ENCODE measurements at places on chromosomes 13 and 19.

DNA sequence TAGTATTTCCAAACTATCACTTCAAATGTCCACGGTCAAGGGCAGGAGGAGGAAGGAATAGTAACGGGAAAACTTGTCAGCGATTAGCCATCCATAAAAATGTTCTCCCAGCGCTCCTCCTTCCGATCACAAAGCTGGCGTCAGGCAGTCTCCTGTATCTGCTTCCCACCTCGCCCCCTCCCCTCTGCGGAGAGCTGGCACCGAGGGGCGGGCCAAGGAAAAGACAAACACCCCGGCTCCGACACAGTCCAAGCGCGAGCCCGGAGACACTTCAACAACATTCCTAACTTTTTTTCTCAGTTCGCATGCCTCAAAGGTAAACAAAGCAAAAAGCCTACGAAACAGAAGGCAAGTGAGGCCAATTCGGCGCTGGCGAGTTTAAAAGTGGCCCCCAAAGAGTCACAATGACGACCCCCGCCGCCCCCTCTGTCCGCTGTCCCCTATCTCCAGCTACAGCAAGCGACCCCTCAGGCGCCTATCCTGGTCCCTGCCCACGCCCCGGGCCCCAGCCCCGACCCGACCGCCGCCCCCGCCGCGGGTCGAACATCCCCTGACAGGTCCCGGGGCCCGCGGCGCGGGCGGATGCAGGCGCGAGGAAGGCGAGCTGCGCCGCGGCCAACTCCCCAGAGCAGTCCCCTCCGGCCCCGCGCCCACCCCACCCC, 736 bp downstream of the SMAD9 start:
- ATAC-seq, result peak; percentile 47

GRCh38 chr13:27147530-27148170, 24.0 kb downstream of the USP12 start:
- ATAC-seq, result no peak

DNA sequence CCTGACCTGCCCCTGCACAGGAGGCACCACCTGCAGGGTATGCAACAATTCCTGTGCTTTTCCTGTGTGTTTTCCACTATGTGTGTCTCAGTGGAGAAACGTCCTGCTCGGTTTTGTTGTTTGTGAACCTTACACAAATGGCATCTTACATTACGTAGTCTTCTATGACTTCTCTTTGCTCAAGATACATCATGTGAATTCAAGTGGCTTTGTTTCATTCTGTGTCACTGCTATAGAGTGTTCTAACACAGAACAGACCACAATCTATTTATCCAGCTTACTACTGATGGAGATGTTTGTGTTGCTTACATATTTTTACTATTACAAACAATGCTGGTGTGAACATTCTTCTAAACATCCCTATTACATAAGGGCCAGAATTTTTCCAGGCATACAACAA, 97.7 kb downstream of the ANKRD10 start:
- ATAC-seq, result no peak

DNA sequence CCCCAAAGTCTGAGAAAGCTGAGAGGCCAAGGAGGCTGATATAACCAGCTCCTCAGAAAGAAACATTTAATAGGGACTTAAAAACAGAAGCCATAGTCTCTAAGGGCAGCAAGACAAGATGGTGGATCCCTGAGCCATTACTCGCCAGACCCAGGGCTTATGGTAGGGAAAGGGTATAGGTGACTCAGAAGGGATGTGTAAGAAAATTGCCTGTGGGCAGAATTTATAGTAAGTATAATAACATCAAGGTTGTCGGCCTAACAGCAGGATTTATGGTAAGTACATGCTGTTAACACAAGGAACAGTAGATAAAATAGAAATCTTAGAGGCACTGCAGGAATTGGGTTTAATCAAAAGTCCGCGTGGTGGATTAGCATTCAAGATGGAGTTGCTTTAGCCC, 14.7 kb downstream of the KBTBD6 start:
- ATAC-seq, result no peak

GRCh38 chr19:55252760-55253663, 5.8 kb downstream of the PPP6R1 start:
- no peak for ATAC-seq

GRCh38 chr19:10122045-10122444, 2.3 kb upstream of the EIF3G start:
- no peak for ATAC-seq

DNA sequence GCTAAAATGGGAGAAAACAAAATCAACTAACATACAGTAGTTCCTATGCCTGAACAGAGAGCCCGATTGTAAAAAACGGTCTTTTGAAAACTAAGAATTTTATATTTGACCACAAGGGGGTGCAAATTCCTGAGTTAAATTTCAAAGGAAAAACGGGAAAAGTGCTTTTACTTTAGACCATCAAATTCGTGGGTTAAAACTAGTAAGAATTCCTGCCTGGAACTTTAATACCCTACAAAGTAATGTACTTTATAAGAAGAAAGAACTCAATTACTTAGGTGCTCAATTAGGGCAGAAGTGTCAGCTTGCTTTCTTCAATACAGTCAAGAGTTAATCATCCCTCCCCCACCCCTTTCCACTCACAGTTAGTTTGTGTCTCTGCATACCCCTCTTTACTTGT, 69.8 kb downstream of the KCNRG start:
- no peak for ATAC-seq

- no peak for ATAC-seq
Measured at GRCh38 chr19:54674021-54674617, 11.3 kb downstream of the LILRB4 start.

- ATAC-seq, result no peak
Measured at GRCh38 chr13:60755380-60756163, 358.6 kb downstream of the TDRD3 start.

GRCh38 chr13:29384466-29384865, 211.0 kb downstream of the SLC7A1 start:
- no peak for ATAC-seq

- ATAC-seq, result peak; percentile 39
Measured at GRCh38 chr13:41017159-41017558, 2.0 kb downstream of the ELF1 start.

DNA sequence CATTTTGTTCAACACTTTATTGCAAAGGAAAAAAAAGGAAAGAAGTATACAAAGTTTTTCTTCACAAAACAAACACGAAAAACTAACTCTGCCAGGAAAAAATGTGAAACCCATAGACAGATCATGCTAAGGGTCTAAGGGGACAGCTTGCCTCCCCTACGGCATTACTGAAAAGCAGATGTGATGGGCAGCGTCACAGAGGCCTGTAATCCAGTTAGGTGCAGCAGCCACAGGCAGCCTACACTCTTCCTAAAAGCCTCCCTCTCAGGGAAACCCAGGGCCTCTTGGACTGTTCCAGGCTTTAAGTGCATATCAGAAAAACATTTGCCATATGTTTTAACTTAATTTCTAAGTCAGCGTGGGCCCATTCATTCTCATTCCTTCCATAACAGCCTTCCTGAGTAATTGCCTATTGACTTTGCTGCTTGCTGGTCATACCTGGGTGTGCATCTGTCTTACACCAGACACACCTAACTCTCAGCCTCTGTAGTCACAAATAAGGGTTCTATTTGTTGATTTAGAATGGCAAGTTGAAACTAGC, 135.7 kb upstream of the SERP2 start:
- peak; percentile 86 for ATAC-seq

GRCh38 chr13:27853861-27854260, 61.6 kb downstream of the GSX1 start:
- ATAC-seq, result no peak

DNA sequence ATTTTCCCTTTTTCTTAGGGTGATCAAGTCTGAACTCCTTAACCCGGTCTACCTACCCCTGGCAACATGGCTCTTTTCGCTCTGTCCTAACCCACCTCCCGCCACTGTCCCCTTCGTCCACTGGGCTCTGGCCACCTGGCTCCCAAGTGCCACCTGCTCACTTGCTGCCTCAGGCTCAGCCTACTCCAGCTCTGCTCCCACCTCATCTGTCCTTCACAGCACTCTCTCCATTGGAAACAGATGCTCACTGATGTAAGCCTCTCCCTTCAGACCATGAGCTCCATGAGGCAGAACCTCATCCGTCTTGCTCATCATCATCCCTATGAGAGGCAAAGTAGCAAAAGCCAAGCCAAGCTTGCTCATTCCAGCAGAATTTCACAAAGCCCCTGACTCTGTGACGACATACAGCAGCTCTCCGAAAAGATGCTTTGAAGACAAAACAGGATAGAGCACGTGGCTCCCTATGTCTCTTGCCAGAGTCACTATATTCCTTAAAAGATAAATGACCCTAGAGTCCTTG, 35.3 kb upstream of the AMER2 start:
- no peak for ATAC-seq

DNA sequence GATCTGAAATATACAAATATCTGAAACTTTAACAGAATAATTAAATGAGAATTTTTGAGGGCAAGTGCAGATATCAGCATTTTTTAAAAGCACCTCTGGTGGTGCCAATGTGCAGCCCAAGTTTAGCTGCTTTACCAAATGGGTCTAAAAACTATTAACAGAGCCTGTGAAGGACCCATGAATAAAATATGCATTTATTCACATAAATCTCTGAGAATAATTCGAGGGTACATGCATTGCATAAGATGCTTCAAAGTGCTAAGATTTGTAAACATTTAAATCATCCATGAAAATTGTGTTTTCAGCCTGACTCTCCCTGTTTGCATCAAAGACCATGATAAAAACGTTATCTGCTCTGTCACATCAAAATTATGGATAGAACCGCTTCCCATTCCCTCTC, 47.1 kb upstream of the TNFSF11 start:
- ATAC-seq, result no peak

- no peak for ATAC-seq
Measured at GRCh38 chr13:25347151-25347550, 24.6 kb upstream of the ATP8A2 start.

DNA sequence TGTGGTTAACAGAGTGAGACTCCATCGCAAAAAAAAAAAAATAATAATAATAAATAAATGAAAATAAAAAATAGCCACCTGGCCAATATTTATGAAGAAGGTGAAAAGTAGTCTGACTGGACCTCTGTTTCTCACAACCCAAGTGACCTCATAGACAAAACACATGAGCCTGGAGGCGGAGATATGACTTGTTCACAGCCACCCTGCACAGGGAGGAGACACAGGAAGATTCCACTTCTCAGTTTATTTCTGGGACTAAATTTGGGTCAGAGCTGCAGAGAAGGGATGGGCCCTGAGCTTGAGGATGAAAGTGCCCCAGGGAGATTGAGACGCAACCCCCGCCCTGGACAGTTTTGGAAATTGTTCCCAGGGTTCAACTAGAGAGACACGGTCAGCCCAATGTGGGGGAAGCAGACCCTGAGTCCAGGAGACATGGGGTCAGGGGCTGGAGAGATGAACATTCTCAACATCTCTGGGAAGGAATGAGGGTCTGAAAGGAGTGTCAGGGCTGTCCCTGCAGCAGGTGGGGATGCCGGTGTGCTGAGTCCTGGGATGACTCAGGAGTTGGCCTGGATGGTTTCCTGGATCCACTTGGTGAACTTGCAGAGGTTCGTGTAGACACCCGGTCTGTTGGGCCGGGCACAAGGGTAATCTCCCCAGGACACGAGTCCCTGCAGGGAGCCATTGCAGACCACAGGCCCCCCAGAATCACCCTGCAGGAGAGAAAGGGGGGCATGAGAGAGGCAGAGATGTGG, 9.6 kb downstream of the KLK5 start:
- ATAC-seq, result peak; percentile 78

DNA sequence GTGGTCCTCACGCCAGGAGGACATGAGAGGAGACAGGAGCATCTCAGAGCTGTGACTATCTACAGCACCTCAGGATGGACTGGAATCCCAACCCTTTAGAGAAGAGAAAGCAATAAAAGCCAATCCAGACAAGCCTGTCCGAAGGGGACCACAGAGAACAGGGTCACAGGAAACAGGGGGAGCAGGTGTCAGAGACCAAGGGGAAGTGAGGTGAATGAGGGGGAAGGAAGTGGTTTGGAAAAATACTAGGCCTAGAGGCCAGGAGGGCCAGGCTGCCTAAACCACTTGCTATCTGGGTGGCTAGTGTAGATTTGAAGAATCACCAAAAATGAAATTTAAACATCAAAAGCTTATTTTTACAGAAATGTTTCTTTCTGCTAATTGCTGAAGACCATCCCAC, 16.2 kb downstream of the TMTC4 start:
- ATAC-seq, result no peak

GRCh38 chr13:24719139-24719538, 38.9 kb downstream of the ATP12A start:
- no peak for ATAC-seq

GRCh38 chr19:45177817-45178261, at the start of gene TRAPPC6A:
Gene TRAPPC6A, minus strand, starts transcription at chr19:45178237. Its CDS starts 19 bp downstream, at chr19:45178218.
- ATAC-seq, result peak; percentile 51

- ATAC-seq, result no peak
Measured at GRCh38 chr13:22486490-22486889, 694.3 kb upstream of the SGCG start.

DNA sequence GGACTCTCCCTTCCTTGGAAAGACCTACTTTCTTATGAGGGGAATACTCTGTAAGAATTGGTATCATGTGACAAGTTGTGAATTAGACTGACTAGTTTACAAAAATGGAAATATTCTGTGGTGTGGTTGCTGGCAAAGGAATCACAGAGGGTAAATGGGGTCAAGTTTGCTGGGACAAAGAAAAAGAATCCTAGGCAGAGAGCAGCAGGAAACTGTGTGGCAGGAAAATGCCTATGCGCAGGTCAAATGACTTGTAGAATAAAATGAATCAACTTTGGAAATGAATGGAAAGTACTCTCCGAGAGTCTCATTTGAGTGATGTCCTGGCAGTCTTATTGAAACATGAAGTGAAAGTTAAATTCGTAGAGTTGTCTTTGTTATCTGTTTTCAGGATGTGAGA, 1250.7 kb downstream of the UQCRFS1 start:
- ATAC-seq, result no peak

DNA sequence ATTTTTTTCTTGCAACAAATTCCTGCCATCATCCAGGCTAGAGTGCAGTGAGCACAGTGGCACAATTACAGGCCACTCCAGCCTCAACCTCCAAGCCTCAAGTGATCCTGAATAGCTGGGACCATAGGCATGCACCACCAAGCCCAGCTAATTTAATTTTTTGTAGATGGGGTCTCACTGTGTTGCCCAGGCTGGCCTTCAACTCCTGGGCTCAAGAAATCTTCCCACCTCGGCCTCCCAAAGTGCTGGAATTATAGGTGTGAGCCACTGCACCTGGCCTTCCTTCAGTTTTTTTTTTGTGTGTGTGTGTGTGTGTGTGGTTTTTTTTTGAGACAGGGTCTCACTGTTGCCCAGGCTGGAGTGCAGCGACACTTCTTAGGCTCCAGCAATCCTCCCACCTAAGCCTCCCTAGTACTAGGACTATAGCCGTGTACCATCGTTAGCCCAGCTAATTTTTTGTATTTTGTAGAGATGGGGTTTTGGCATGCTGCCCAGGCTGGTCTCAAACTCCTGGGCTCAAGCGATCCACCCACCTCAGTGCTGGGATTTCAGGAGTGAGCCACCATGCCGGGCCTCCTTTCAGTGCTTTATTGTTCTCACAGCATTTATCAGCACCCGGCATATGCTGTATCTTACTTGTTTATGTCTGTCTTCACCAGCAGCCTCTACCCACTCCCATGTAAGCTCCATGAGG, 5.9 kb upstream of the SRRM5 start:
- ATAC-seq, result no peak

GRCh38 chr19:38149661-38150061, 74.4 kb downstream of the DPF1 start:
- ATAC-seq, result no peak

- peak; percentile 87 for ATAC-seq
Measured at GRCh38 chr19:50975766-50976165, 6.4 kb upstream of the KLK6 start.

GRCh38 chr19:10018786-10019185, 5.5 kb downstream of the RDH8 start:
- ATAC-seq, result no peak

GRCh38 chr19:12052497-12053169, at the start of gene ZNF878:
Gene ZNF878, minus strand, starts transcription at chr19:12052961. Its CDS starts 160 bp downstream, at chr19:12052801.
- ATAC-seq, result peak; percentile 95

GRCh38 chr13:30523211-30523610, 57.5 kb upstream of the HMGB1 start:
- no peak for ATAC-seq

All from esophagus mucosa (tissue), 1 donor.